T-cell (primary cell): ENCODE measurements at places on chromosomes 2 and 18. TPM values are rescaled to one million over a fixed set of nuclear protein-coding genes. Genes with fewer than 3 reads are reported as not detected.

The UGT1A4 gene
- not detected for total RNA-seq

The PNPT1 gene
- total RNA-seq, result 13.3 TPM

The ALPI gene
- not detected for total RNA-seq

The ZBTB7C gene
- total RNA-seq, result not detected

DNA sequence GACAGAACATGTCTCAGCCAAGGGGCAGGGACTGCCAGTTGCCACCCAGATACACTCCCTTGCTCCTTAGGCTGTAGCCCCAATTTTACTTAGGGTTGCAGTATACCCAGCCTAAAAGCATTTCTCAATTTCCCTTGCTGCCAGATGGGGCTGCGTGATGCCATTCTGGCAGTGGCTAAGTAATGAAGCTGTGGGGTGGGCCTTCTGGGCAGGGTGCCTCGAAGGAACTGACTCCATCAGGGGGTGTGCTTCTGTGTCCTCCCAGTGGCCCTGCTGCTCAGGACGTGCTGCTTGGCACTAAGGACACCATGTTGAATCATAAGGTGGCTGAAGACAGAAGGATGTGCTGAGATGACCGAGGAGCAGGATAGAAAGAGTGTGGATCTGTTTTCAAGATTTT lies 74.2 kb downstream of the VWA3B start:
- H3K36me3 ChIP-seq, result no peaks in the 10 kb centered on the region
- H3K27ac ChIP-seq, result no peak overlapping the region
- H3K4me3 ChIP-seq, result no peak overlapping the region
- no peak for DNase-seq
- peaks cover 31% of the 10 kb centered on the region for H3K27me3 ChIP-seq

- H3K4me1 ChIP-seq, result peaks cover 31% of the 10 kb centered on the region
- no peaks in the 10 kb centered on the region for H3K27me3 ChIP-seq
- no peak overlapping the region for H3K4me3 ChIP-seq
- DNase-seq, result peak; percentile 42
- peaks cover 5% of the 10 kb centered on the region for H3K36me3 ChIP-seq
- peak overlapping the region; percentile 1 for H3K27ac ChIP-seq
Measured at GRCh38 chr2:85405201-85406059, 4.7 kb downstream of the CAPG start.

GRCh38 chr2:117195381-117195780 lies 619.1 kb upstream of the DDX18 start:
- no peak overlapping the region for H3K4me3 ChIP-seq
- H3K27ac ChIP-seq, result no peak overlapping the region
- DNase-seq, result no peak

- DNase-seq, result no peak
- H3K4me3 ChIP-seq, result no peak overlapping the region
- H3K27me3 ChIP-seq, result peaks cover 4% of the 10 kb centered on the region
- no peaks in the 10 kb centered on the region for H3K4me1 ChIP-seq
Measured at GRCh38 chr2:173673640-173674039, 291.5 kb downstream of the SP3 start.

DNA sequence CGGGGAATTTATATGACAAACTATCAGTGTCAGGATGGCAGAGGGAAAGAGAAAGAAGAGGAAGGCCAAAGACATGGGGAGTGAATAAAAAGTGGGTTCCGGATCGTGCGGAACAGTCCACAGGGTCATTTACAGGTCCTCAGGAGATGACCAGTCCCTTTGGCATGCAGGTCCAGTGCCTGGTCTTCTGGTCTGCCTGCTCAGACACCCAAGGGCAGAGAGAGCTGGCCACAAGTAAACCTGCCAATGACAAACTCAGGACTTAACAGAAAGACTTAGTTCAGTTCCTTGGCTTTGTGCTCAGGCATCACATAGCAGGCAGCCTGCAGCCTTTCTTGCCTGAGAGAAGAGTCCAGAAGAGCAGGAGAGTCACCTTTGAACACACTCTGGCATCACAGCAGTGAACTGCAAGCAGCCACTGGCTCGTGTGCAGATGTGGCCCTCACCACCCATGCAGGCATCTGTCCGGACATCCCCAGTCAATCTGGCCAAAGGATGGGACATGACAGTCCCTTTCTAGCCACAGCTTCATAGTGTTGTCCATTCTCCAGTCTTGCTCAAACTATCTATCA lies 14.0 kb downstream of the TMEM127 start:
- no peak for DNase-seq
- H3K36me3 ChIP-seq, result peaks cover 48% of the 10 kb centered on the region
- peaks cover 9% of the 10 kb centered on the region for H3K4me1 ChIP-seq
